CD4-positive, alpha-beta T cell treated with Interleukin-17A for 1 hour (primary cell): ENCODE measurements at places on chromosomes 16 and 17.

DNA sequence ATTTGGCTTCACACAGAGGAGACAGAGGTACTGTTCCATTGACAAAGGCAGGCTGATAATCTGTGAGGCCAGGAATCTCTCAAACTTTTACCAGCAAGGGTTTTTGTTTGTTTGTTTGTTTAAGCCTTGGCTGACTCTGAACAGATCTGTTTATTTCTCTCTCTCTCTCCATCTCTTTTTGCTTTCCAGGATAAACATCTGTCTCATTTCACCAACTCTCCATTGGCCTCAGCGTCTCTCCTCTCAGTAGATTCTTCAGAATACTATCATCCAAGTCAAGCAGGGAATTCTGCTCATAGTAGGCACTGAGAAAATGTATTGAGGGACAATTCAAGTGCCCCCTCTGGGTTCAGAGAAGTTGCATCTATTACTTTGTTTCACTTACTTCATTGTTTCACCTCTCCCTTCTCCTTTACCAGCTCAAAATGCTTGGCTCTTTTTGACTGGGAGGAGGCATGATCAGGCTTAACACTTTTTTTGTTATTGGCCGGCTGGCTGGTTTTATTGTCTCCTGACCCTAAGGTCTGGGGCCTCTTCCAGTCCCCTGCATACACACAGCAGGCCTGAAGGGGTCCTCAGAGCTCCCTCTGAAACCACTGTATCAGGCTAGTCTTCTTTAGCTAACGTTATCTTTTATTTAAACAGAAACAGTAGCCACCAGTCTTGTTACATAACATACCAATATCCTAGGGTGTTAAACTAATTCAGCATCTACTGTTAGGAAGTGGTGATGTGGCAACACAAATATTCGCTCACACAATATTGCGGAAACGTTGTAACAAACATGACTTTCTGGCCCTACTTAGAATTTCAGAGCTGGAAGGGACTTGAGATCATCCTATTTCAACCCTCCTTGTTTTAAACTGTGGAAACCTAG is 2.0 kb upstream of the YPEL2 start:
- peak; percentile 77 for DNase-seq

- no peak for DNase-seq
These were observed 2.6 kb upstream of the NLRC3 start for GRCh38 chr16:3579776-3580175.

DNA sequence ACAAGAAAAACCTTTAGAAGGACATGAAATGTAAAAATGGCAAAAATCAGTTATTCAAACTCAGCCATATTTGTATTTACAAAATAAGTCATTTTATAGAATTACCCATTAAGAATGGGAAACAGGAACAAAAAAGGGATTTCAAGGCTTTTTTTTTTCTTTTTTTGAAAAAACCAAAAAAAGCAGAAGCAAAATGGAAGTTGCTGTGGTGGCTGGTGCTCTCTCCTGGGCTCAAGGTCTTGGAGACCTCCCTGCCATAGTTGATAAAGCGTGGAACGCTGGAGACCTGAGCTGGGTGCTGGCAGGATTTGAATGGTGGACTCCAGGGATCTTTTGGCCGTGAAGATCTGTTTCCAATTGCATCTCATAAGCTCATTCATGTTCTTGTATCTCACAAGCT is 3.1 kb downstream of the PLCG2 start:
- DNase-seq, result no peak

GRCh38 chr17:31808521-31809050 is 50.5 kb downstream of the COPRS start:
- no peak for DNase-seq

DNA sequence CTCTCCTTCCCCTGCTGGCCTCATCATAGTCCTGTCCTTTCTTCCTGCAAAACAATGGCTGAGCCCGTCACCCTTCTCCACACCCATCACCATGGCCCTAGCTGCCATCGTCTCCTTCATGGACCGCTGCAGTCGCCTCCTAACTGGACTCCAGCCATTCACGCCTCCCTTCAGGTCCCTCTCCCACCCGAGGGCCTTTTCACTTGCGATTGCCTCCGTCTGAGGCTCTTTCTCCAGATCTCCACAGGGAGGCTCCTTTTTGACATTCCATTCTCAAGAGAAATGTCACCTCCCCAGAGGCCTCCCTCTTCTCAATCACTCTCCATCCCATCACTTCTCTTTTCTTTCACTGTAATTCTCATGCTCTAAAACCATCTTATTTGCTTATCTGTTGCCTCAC is 23.5 kb downstream of the GSG1L start:
- DNase-seq, result no peak

- DNase-seq, result no peak
These were observed 43.0 kb upstream of the ZNF629 start for GRCh38 chr16:30830072-30830417.

GRCh38 chr16:66197668-66198278 is 168.7 kb upstream of the CDH5 start:
- DNase-seq, result no peak

DNA sequence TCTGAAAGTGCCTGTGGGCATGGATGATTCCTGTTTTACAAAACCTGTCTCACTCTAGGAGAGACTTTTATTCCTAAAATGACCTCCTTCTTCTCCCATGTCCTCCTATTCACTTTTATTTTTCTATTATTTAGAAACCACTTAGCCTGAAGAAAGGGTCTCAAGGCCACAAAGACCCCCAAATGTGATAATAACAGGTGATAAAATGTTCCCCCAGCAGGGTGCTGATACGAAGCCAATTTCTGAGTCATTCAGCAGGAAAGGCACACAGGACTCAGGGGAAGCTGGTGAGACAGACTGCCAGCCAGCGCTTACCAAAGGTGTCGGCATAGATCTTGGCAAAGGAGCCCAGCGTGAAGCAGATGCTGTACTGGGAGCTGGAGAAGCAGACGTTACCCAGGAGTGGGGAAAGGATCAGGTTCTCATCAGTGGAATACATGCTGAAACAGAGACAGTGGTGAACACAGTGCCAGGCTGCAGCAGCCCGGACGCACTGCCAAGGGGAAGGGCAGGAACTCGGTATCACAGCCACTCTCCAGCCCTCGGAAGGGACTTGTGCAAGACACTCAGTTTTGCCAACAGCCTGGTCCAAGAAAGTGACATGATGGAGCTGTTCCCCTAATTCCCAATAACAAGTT is 24.6 kb downstream of the HIGD1B start:
- no peak for DNase-seq

- DNase-seq, result no peak
These were observed 147.4 kb downstream of the SEC14L1 start for GRCh38 chr17:77288115-77288619.

DNA sequence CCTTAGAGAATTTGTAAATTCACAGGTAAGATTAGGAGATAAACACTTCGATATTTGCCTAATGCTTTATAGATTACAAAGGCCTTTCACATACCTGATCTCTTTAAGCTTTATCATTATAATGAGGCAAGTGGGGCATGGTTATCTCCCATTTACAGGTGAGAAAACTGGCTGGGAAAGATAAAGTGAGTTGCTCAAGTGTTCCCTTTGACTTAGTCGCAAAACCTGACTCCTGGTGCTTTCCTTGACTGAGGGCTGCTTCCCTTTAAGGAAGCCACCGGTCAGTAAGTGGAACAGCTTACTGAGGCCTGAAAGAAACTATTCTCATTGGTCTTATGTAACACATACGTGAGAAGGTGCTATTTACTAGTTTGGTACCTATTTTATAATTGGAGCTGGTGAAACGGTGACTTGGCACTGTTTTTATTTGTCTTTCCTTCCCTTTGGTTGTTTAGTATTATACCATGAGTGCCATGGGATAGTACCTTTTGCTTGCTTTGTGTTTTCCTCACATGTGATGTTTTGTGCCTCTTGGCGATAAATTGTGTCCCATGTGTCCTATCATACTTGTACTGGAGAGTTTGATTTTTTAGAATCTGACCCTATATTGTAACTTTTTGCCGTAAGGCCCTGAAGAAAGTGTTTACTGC is 57.2 kb downstream of the NUP88 start:
- no peak for DNase-seq

DNA sequence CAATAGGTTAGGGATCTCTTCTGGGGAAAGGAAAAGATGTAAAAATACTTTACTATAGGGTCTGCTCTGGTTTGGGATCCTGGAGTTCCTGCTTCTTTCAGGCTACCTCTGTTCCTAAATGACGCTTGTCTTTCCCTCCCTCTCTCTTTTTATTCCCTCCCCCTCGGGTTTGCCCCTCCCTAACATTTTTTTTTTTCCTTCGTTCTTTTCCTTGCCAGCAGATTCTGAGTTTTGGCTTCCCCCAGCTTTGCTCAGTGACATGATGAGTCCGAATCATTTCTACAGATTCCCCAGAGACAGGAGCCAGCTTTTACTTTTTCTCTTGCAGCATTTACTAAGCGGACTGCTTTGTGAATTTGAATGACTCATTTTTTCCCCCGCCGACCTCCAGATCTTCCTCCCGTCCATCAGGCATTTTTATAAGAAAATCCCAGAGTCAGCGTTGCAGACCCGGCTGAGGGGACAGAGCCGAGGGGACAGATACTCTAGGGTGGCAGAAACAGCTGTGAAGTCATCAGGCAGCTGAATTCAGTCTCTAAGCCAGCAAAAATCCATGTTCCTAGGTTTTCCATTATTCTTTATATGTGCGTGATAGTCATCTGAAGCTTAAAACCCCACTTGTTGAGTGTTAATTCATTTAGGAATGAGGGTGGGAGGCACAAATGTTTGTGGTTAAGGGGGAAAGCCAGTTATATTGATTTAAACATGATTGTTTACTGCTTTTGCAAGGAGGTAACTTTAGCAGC is at the start of gene TMEM100:
Gene TMEM100, minus strand, starts transcription at position 123 of the 746 bp plus-strand sequence. CDS start 1,794 bp downstream, outside the sequence.
- no peak for DNase-seq

- no peak for DNase-seq
These were observed 13.0 kb downstream of the TLE7 start for GRCh38 chr16:71428883-71429282.

- DNase-seq, result no peak
These were observed 385.2 kb upstream of the ZFHX3 start for GRCh38 chr16:73432850-73433730.

DNA sequence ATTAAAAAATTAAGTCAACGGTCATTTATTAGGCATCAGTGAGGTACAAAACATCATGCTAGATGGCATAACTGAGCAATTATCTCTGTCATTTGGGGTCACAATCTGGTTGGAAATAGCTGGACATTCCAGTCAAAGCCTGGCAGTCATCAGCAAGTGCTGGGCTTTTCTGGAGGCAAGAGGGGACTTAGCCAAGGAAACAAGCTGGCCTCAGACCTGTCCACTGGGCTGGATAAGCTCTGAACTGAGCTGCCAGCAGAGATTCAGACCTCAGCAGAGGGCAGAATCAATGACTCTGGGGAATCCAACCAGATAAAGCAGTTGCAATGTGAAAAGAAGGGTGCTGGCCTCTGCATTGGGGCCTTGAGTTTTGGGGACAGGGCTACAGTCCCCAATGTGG is 161.9 kb upstream of the NOL11 start:
- no peak for DNase-seq

DNA sequence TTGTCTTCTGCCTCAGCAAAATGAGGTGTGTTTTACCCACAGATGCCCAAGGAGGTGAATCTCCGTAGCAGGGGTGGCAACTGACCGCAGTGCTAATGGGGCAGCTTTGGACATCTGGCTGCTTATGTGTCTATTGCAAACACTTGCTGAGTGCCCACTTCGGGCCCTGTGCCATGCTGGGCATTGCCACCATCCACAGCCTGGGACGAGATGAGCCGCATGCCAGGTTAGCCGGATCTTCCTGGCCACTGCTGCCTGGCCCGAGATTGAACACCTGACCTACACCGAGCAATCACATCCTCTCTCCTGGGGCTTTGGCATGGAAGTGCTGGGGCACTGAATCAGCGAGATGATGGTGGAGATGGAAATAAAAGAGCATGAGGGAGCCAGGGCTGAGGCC is 238.7 kb downstream of the GSG1L start:
- DNase-seq, result no peak

- DNase-seq, result no peak
These were observed 1.2 kb upstream of the CD300LG start for GRCh38 chr17:43845766-43846165.

GRCh38 chr17:66002063-66002585 is 189.8 kb downstream of the CEP112 start:
- DNase-seq, result no peak

DNA sequence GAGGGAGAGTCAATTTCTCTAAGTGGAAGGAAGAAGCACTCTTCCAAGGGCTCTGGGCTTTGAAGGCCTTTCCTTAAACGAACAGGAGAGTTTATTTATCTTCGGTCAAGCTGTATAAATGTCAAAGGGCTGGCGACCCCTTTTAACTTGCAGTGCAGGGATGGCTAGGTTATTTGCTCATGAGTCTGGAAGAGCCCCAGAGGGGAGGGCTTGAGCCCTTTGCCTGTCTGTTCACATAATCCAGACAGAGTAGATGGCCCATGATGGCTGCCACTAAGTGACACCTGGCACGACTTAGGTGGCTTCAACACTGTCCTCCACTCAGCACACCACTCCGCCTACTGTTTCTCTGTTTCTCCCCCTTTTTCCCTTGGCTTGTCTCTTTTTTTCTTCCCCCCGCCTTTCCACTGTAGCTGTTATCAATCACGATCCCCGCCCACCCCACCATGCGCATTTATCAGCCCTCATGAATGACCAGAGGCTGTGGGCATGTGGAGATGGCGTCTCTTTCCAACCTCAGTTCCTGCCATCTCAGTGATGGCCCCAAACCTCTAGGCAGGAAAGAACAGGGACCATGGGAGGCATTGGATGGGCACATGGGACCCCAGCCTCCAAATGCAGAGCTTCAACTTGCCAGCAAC is 408.7 kb upstream of the TNRC6C start:
- no peak for DNase-seq

DNA sequence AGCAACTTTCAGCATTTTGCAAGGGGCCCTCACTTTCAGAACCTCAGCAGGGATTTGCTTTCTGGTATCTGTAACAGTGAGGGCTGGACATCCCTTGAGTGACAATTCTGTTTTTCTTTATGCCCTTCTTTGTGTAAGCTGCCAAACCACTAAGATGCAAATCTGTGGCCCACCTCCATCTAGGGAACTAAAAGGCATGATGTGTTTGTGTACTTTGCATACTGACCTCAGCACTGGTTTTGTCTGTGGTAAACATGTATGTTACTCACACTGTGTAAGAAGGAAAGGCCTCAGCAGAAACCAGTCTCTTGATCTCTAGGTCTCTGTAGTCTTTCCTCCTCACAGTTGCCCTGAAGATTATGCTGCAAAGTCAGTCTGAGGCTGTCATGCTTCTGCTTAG is 396.6 kb upstream of the DYNLRB2 start:
- no peak for DNase-seq

- DNase-seq, result no peak
These were observed 106.5 kb downstream of the MGAT5B start for GRCh38 chr17:76974721-76975120.

DNA sequence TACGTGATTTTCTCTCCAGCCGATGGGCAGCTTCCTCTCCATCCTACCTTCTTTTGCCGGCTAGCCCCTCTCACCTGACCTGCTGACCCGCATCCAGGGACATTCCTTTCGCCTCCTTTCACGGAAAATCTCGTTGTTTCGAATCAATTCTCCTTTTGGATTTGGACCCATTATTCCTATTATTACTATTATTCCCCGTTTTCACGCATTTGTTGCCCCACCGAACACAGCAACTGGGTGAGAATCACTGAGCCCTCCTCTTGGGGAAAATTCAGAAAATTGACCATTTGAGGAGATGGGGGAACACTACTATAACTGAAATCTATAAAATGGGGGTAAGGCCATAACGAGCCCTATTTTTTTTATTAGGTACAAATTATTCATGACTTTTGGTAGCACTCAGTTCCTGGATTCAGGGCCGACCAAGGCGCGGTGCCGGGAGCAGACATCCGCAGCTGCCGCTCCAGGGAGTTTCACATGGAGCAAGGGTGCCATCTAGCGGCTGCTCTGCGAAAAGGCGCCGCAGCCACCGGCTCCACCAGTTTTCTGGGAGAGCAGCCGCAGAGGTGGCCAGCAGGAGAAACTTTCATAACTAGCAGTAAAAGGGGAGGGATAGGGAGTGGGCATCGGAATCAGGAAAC is 3.3 kb upstream of the HOXB8 start:
- peak; percentile 87 for DNase-seq

- DNase-seq, result no peak
These were observed 73.2 kb downstream of the KNOP1 start for GRCh38 chr16:19644877-19645276.
